Lung microvascular endothelial cell (primary cell): ENCODE measurements at places on chromosomes 16 and 17.

DNA sequence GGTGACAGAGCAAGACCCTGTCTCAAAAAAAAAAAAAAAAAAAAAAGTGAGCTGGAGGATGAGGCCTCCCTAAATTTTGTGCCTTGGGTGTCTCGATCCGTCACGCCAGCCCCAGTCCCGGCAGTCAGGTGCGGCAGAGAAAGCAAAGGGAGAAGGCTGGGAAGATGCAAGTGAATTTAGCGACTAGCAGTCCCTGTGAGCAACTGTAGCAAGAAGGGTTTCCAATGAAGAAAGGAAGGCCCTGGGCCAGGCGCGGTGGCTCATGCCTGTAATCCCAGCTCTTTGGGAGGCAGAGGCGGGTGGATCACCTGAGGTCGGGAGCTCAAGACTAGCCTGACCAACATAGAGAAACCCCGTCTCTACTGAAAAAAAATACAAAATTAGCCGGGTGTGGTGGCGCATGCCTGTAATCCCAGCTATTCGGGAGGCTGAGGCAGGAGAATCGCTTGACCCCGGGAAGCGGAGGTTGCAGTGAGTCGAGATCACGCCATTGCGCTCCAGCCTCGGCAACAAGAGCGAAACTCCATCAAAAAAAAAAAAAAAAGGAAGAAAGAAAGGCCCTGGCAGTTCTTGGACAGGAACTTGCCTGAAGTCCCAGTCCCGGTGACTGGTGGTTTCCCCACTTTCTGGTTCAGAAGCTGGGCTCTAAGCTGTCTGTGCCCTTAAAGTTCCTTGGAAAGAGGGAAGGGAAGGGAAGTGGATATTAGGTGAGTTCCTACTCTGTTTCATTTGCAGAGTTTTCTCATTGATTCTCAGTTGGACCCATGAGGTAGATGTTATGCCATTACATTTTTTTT lies 1.8 kb upstream of the QPRT start:
- DNase-seq = no peak

DNA sequence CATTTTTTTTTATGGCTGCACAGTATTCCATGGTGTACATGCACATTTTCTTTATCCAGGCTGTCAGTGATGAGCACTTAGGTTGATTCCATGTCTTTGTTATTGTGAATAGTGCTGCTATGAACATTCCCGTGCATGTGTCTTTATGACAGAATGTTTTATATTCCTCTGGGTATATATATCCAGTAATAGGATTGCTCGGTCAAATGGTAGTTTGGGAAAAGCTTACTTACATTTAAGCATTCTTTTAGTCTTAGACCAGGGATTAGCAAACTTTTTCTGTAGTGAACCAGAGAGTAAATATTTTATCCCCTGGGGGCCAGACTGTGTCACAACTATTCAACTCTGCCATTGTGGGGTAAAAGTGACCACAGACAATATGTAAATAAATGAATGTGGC lies 40.2 kb downstream of the MED13 start:
- DNase-seq = no peak

- peak; percentile 2 for DNase-seq
Observed at GRCh38 chr16:17395849-17396480, 74.8 kb downstream of the XYLT1 start.

GRCh38 chr17:6248061-6248460 lies 177.9 kb downstream of the WSCD1 start:
- DNase-seq = no peak

GRCh38 chr17:17540278-17540906 lies 44.2 kb upstream of the RASD1 start:
- no peak for DNase-seq

DNA sequence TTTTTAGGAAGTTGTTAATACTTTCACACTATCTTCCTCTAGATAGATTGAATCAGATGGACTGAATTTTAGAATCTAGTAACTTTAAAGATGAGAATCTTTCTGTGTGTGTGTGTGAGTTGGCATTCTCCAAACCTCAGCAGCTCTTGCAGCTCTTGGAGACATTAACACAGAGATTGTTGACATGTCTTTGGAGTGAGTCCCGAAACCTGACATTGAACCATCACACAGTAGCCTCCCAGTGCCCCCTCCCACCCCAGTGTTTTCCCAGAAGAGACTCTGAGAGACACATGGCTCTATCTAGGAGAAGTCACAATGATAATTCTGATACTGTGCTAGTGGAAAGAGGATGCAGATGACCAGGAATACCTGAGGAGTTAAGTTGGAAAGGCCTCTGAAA lies 103.9 kb downstream of the CNTNAP4 start:
- DNase-seq = no peak

- DNase-seq = no peak
Observed at GRCh38 chr16:11219178-11219577, 36.8 kb downstream of the SOCS1 start.

DNA sequence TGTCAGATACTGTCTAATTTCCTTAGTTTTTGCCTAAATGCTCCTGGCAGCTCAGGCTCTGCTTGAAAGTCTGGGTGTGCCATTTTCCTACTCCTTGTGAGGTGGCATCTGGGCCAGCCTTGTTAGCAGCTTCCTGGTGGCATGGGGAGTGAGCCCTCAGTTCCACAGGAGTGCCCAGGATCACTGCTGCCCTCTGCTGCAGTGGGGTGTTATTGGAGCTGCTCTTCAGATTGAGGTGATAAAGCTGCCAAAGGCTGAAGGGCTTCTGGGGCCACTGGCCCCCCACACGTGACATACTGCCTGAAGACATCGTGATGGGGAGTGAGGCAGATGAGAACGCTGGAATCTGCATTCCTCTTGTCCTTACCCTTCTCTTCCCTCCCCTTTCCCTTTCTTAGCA lies 27.4 kb downstream of the CEP95 start:
- peak; percentile 22 for DNase-seq

- peak; percentile 88 for DNase-seq
Observed at GRCh38 chr17:17496189-17497064, at the start of gene RASD1. Gene RASD1 (minus strand): TSS chr17:17496395. CDS start chr17:17496181, 214 bp downstream.

GRCh38 chr16:50602531-50603205 lies 54.5 kb downstream of the NKD1 start:
- DNase-seq = no peak

DNA sequence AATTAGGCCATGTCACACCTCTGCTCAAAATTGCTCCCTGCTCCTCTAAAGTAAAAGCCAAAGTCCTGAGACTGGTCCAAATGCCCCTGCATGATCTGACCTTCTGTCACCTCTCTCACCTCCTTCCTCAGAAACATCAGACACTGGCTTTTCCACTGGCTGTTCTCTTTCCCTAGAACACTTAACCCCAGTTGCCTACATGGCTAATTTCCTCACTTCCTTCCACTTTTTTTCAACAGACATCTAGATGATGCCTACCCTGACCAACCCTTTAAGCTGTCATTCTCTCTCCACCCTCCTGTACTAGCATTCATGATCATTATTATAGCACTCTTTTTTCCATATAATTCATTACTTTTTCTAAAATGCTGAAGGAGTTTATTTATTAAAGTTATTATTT lies 31.0 kb downstream of the CCT6B start:
- DNase-seq = no peak

- DNase-seq = no peak
Observed at GRCh38 chr16:31429314-31429713, 1.2 kb upstream of the COX6A2 start.

GRCh38 chr16:88769617-88770460 lies 15.2 kb downstream of the PIEZO1 start:
- peak; percentile 87 for DNase-seq

DNA sequence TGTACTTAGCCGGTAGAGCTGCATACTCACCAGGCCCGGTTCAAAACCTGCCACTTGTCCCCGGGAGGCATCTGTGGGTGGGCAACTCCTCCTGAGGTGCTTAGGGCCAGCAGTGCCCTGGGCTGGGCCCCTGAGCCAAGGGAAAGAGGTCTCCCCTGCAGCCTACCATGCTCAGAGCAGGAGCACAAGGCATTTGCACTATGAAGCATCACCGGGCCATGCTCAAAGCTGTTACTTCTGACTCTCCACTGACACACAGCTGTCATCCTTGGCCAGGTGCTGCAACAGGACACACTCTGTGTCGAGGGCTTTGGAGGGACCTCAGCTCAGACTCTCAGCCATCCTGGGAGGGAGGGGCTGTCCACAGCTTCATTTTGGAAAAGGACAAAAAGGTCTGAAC lies 37.2 kb downstream of the SLC38A8 start:
- DNase-seq = no peak

DNA sequence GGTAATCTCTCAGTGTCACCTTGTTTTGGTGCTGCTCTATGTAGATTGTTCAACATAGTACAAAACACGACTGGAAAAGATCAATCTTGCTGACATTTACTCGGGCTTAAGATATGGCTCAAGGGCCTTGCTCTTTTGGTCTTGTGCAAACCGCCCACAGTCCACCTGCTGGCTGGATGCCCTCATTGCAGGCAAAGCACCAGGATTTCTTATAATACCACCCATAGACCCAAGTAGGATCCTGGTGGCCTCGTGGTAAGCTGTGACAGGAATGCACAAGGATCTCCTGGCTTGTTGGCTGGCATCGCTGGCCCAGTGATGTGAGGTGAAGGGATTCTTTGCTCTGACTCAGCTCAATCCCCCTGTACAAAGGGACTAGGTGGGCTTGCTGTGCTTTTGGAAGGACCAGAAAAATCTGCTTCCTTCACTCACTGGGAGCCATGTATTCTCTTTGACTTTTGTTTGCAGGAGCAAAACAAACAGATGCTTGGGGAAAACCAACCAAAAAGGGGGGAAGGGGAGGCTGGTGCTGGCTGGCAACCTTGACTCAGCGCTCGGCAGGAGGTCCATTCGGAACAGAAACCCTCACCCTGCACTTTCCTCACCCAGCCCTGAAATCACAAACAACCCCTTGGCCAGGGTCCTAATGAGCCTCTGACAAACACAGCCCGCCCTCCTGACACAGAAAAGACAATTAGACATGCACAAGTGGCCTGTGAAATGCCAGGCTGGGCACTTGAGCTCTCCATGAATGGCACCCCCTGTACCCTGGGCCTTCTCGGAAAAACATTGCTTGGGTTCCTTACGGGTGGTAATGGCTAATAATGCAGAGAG lies 36.6 kb upstream of the MED9 start:
- DNase-seq = peak; percentile 54

- DNase-seq = no peak
Observed at GRCh38 chr16:12440228-12440530, 363.5 kb downstream of the CPPED1 start.

GRCh38 chr16:82331397-82331796 lies 161.4 kb upstream of the MPHOSPH6 start:
- DNase-seq = no peak

- DNase-seq = no peak
Observed at GRCh38 chr16:68401871-68402747, 46.2 kb downstream of the SMPD3 start.

- DNase-seq = no peak
Observed at GRCh38 chr17:80836971-80837481, 154.6 kb upstream of the CHMP6 start.

DNA sequence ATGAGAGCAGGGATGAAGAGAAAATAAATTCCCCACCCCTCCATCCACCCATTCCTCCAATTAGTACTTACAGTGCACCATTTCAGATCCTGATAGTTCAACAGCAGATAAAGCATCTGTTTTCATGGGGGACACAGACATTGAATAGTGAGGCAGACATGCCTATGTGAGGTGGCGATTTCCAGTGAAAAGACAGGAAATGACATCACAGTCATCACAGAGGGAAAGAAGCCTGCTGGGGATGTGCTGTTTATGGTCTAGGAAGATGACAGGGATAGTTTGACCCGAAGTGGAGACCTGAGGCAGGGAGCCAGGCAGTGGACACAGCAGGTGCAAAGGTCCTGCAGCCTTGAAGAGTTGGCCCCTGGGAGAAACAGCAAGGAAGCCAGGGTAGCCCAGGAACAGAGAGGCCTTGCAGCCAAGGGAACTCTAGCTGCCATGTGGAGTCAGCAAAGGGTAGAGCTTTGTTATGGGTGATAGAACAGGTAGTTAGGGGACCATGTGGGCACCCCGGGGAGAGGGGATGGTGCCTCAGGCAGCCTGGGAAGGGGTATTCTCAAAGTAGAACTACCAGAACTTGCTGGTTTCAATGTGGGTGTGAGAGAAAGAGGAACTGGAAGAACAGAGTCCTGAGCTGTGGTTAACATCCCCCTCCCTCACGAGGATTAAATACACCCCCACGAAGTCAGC lies 256.6 kb downstream of the CPPED1 start:
- no peak for DNase-seq

GRCh38 chr16:88548131-88548874 lies 21.9 kb upstream of the ZC3H18 start:
- no peak for DNase-seq

GRCh38 chr17:80270836-80271235 lies 10.2 kb downstream of the RNF213 start:
- peak; percentile 47 for DNase-seq

DNA sequence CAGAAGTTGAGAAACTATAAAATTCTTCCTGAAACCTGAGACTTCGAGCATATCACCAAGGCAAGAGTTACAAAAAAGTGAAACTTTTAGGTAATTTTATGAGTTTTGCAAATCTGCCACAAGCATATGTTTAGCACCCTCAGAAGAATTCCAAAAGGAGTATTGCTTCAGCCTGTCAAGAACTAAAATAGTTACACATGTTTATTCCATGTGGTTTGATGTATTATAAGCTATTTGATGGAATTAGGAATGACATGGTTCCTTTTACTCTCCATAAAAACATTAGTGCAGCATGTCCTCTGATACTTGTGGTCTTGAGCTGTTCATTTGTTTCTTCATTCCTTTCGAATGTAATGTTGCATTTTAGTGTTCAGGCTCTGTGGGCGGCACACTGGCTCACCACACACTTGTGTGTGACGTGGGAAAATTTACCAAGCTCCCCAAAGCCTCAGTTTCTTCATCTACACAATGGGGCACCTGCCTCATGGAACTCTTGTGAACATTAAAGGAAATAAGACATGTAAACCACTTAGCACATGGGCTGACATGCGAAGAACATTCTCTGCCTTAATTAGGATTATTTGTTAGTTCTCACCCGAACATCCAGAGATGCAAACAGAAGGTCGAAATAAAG lies 204.2 kb upstream of the FOXF1 start:
- no peak for DNase-seq

- DNase-seq = no peak
Observed at GRCh38 chr17:18038149-18038850, 668 bp downstream of the ATPAF2 start.

- no peak for DNase-seq
Observed at GRCh38 chr16:89184933-89185794, 13.6 kb downstream of the CDH15 start.
